ENCODE measurements at places on chromosomes 6 and 20. TPM values are rescaled to one million over a fixed set of nuclear protein-coding genes. Genes with fewer than 3 reads are reported as not detected.

Gene EFCAB8
- not detected for total RNA-seq

Gene E2F1
- total RNA-seq, result 2.0 TPM

Gene LRRN4
- not detected for total RNA-seq

Gene BACH2
- total RNA-seq, result 4.0 TPM

Gene COL12A1
- 24.2 TPM for total RNA-seq

Gene C6orf58
- total RNA-seq, result not detected

Data from gastrocnemius medialis (tissue), 4 donors.